NCI-H1048 (cell line): ENCODE measurements at places on chromosomes 7 and 10.

DNA sequence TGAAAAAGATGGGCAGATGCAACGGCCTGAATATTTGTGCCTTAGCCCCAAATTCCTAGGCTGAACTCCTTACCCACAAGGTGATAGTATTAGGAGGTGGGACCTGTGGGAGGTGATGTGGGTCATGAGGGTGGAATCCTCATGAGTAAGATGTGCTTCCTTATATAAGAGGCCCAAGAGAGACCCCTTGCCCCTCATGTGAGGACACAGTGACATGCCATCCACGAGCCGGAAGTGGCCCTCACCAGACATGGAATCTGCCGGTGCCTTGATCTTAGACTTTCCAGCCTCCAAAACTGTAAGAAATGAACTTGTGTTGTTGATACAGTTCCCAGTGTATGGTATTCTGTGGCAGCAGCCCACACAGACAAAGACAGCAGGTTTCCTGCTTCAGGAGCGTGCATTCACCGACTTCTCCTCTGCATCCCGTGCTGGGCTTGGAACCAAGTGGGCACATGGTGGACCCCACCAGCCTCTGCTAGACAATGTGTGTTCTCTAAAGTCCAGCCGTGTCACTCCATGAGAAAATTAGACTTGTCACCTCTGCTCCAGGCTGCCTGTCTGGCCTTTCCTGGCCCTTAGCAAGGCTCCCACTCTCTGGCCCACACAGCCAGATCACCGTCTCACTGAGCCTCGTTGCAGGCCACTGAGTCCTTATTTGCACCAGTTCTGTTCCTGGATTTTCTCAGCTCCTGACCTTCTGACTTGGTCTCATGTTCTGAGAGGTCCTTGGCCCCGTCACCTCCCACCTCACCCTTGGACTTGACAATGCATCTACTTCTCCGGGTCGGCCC, 52.9 kb upstream of the CACUL1 start:
- DNase-seq = no peak

GRCh38 chr10:26805567-26806245, 55.1 kb downstream of the ABI1 start:
- DNase-seq = no peak

DNA sequence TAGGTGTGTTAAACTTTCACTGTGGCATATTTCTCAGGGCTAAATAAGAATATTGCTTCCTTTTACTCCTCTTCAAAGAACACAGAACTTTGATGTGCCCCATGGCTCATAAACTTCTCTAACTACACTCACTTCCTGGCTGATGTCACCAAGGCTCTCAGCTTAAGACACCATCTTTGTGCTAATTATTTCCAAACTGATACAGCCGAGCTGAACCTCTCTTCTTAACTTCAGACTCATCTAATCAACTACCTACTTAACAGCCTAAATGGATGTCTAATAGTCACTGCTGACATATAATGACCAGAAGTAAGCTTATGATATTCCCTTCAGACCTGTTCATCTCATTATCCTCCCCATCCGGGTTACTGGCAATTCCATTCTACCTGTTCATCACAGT, 3.6 kb downstream of the C10orf67 start:
- no peak for DNase-seq

DNA sequence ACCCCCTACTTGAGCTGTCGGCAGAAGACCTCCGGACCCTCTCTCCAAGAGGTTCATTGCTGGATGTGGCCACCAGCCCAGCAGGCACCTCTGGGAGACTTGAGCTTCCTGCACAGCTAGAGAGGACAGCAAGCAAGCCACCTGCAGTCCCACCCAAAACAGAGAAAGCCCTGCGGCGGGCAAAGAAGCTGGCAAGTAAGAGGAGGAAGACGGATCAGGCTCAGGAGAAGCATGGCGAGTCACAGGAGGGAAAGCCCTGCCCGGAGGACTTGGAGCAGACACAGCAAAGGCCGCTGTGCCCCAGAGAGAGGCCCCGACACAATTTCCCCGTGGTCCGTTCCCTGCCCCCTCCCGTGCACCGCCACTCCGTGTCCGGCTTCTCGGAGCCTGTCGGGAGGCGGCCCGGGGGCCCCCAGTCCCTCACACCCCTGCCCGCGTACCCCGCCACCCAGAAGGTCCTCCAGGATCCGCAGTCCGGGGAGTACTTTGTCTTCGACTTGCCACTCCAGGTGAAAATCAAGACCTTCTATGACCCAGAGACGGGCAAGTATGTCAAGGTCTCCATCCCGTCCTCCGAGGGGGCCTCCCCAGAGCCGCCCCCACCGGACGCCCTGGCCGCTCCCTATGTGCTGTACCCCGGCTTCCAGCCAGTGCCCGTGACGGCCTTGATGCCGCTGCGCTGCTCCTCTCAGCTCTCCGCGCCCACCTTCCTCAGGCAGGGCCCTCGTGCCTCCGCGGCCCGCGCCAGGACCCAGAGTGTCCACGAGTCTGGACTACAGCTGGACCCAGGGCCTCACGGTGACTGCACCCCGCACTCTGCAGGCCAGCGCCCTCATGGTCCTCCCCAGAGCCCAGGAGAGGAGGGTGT, 27.2 kb downstream of the C10orf71 start:
- DNase-seq = no peak

- no peak for DNase-seq
These were observed 41.1 kb upstream of the NFKB2 start for GRCh38 chr10:102354451-102354850.

DNA sequence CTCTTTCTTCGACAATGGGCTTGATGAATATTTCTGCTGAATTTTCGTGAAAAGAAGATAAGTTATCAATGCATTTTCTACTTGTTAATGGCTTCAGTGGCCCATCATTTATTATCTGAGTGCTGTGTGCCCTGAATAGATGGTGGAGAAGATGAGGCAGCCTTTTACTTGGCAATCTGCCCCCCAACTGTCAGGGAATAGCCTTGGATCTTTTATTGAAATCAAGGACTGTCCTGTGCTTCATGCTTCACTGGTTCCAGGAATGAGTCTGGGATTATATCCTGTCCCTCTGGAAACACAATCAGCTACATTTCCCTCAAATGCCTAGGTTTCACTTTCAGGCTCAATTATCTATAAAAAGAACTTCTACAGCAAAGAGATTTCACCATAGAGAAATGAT, 75.9 kb upstream of the NXPH1 start:
- no peak for DNase-seq

- no peak for DNase-seq
These were observed 29.7 kb downstream of the HIF1AN start for GRCh38 chr10:100565206-100565985.

DNA sequence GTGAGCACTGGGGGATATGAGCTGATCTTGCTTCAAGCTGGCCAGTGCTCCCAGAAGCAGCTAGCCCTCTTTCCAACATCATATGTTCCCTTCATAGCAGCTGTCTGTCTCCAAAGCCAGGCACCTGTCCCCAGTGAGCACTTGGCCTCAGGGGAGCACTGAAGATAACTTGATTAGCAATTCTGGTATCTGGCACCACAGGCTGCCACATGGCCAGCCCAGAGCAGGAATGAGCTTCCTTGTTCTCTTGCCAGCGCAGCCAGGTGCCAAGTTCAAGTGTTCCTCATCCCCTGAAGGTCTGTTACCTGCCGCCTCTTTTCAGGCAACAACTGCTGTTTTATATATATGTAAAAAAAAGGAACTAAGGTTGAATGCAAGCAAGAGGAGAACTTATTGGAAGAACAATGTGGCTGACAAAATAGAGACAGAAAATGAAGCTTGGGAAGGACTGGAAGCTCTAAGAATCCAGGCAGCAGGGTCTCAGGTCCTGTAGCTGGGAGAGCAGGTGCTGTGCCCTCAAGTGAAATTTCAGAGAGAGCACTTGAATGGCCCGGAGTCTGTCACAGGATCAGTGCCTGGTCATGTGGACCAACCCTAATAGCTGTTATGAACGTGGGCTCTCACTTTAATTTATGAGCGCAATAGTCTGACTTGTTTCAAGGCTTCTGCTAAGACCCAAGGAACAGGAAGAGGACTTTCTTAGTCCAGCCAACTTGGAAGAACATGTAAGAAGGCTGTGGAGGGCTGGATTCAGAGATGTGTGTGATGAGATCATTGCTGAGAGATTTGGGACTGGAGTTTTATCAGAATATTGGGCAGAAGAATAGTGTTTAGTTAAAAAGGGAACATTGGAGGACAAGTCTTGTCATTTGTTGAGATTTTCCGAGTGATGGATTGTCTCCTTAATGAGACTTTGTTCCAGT, 267.2 kb downstream of the GLRX3 start:
- DNase-seq = no peak

DNA sequence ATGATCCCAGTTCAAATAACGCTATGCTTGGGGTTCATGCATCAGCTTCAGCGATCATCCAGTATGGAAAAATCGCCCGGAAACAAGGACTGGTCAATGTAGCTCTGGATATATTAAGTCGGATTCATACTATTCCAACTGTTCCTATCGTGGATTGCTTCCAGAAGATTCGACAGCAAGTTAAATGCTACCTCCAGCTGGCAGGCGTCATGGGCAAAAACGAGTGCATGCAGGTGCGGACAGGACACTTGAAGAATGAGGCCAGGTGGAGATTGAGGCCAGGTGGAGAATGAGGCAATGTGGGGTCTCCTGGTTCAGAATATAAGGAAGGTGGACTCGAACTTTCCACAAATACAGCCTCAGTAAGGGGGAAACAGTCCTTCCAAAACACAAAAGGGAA, 105.8 kb downstream of the TRRAP start:
- DNase-seq = no peak

DNA sequence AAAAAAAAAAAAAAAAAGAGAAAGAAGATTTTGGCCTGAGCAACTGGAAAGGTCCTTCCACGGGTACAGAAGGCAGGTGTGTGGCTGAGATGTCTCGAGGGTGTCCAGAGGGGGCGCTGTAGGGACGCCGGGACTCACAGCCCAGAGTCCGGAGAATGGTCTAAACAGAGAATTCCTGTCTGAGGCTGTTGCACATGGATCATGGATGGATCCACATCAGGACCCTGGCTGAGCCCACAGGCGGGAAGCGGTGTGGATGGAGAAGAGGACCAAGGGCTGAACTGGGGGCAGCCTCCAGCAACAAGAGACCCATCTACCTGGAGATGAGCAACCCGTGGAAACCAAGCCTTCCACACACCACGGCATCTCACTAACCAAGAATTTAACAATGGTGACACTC, 55.0 kb downstream of the PKD1L1 start:
- DNase-seq = no peak

DNA sequence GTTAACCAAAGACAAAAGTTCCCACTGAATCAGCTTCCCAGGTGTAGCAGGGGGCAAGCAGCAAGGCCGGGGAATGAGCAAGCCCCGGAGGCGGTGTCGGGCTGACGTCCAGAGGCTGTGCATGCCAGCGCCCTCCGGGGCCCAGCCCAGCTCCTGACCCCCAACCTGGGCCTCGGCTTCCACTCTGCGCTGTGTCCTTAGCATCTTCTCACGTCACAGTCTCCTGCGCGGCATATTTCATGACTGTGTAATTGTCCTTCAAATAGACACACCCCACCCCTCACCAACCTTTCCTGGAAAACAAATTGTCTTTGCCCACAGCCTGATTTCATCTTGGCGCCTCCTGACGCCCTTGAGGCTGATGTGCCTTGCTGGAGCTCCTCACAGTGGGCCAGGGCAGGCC, 133.5 kb downstream of the RGS10 start:
- DNase-seq = no peak

DNA sequence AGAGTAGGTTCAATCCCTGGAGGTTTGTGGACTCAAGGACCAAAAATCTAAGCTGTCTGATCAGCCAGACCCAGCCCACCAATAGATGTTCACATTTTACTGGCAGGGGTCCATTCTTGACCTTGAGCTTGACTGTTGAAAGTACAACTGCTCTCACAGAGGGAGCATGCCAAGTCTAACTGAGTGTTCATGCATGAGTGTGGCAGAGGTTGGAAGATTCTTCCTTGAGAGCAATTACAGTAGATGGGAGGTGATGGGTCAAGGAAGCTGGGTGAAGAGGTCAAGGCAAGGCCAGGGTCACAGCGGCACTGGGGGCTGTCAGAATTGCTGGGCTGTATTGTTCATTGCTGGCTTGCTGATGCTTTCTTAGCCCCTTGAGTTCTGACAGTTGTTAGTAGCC, 202.8 kb upstream of the SVIL start:
- DNase-seq = no peak

DNA sequence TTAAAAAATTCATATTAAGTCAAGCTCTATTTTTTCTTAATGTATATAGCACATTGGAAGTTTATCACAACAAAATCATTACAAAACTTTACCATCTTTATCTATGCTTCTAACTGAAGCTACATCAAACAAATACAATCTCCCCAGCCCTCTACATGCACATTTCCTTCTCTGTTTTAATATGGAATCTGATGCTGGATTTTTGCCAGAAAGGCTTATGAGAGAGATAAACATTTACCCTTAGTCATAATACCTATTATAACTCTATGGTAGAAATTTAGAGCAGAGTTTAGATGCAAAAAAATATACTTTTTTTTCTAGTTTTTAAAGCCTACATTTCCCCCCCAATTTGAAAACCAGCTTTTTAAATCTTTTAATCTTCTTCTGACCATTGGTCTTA, 1198.6 kb downstream of the GATA3 start:
- no peak for DNase-seq

- no peak for DNase-seq
These were observed 417.9 kb upstream of the KLF6 start for GRCh38 chr10:4202938-4203337.

- DNase-seq = no peak
These were observed 153.7 kb downstream of the PLXNA4 start for GRCh38 chr7:132422502-132423111.

DNA sequence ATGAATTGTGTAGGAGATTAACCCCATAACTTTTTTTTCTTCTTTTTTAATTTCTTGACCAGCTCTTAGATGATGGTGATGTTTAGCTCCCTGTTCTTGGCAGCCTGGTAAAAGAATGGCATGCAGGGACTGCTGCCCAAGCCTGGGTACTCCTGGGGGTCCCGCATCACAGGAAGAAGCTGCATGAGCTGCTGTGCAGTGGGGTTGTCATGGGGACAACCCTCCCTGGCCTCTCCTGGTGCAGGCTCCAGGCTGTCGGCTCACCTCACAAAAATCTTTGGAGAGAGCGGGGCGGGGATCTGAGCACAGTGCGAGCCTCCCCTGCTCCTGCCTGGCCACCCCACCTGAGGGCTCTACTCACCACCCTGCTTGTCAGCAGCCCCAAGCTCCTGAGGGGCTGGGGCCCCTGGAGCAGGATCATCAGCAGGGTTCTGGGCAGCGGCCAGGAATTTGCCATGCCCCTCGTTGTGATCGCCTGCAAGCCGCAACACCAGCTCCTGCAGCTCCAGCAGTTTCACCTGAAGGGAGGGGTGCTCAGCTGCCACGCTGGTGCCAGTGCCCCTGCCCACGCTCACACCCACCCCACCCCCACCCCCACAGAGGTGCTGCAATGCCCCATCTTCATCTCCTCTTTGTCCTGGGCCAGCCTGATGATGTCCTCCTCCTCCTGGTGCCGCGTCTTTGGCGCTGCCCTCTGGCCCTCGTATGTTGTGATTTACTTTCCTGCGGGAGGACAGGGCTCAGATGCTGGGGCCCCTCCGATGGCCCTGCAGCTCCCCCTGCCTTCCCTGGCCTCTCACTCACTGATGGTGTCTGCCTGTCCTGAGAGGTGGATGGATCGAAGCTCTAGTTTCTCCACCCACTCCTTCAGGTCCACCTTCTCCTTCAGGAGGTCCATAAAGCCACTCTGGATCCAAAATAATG, 15.5 kb upstream of the MTPAP start:
- DNase-seq = no peak

GRCh38 chr7:44757739-44758138, 9.1 kb downstream of the ZMIZ2 start:
- DNase-seq = no peak
